Activated CD8-positive, alpha-beta memory T cell treated with anti-CD3 and anti-CD28 coated beads for 1 hour (primary cell): ENCODE measurements at places on chromosomes 1 and 21.

DNA sequence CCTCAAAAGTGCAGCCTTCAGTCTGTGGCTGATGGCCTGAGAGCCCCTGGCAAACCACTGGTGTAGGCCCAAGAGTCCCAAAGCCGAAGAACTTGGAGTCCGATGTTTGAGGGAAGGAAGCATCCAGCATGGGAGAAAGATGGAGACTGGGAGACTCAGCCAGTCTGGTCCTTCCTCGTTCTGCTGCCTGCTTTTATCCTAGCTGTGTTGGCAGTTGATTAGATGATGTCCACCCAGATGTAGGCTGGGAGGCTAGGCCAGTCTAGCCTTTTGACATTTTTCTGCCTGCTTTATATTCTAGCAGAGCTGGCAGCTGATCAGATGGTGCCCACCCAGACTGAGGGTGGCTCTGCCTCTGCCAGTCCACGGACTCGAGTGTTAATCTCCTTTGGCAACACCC, 1.1 kb upstream of the LYPD8 start:
- no peak for DNase-seq

DNA sequence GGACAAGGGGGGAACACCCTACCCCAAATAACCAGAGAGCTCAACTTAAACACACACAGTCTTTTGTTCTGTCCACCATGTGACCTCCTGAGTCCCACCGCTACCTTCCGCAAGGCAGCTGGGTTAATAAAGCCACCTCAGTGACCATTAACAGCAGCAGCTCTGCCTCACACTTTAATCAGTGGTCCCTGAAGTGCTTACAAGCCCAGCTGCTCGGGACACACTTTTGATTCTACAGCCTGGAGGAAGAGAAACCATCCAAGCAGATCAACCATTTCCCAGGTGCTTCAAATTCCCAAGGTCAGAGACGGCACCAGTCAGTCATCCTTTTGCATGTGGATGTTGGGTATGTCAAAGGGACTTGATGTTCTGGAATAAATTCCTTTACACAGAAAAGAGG, 70.1 kb downstream of the KCNJ15 start:
- DNase-seq: no peak

DNA sequence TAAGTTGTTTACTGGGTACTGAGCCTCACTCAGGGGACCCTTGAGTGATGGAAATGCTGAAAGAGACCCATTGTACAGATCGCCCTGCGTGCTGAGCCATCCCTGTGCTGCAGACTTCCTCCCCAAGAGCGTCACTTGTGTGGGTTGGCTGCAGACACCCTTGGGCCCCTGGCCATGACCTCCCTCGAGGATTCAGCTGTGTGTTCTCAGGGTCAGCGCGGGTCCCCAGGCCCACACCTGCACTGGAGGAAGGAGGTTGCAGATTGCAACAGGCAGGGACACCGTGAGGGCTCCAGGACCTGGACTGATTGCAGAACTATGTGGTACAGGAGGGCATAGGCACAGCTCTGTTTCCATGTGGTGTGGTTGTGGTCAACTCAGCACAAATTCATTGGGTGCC, 4.4 kb downstream of the SNAP47 start:
- no peak for DNase-seq

DNA sequence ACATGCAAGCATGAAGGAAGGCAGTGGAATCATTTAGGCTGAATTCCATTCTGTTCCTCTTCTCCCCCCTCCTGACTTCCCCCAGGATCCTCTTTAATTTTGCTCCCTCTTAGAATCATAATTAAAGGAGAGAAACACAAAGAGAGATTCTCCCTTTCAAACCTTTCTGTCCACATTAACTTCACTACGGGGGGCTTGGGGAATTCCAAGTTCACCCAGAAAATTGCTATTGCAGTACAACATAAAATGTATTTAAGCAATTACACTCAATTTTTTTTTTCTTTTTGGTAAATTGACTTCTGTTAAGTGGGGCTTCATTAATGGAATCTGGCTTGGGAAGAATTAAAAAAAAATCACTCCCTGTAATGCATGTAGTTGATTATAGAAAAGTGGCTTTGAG, 13.4 kb upstream of the HMGB4 start:
- DNase-seq: no peak

DNA sequence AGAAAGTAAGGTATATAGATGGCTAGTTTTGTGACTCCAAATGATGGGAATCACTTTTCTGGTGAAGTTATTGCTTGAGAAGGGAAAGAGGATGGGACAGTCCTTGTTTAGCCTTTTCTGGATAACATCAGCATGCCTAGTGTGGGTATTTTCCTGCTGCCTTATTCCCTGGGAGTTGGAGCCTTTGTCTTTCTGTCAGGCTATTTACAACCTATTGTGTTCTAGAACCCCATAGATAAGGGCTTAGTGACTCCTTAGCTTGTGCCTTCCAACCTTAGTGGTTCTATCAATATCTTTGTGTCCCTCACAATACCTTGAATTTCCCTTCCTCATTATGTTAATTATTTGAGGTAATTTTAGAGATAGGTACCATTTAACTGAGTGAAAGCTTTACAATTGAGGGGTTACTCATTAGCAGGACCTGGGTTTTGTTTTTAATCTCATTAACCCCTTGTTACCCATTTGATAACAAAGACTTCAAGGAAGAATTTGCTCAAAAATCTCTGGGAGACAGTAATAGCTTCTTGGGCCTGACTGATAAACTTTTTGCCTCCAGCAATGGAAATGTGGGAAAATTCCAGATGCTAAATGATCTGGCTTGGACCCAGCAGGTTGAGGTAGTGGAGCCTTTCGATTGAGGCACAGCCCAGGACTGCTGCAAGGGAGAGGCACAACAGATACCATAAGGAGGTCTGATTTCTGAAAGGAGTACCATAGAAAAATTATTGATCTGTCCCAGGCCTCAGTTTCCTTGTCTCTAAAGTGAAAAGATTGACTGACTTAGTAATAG, 49.0 kb downstream of the CACHD1 start:
- no peak for DNase-seq

DNA sequence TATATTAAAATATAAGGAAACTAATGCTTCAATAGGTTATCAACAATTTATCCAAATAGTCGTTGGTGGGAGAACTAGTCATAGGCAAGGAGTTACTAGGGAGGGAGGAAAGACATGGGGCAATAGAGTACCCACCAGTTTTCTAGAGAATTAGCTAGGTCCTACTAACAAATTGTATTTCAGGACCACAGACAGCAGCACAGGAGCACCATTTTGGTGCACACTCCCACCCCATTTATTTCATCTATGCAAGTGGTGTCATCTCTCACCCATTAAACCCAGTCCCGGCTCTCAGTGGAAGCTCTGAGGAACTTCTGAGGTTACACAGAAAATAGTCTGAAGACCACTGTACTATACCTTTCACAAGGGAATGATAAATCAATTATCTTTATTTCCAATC, 89.0 kb upstream of the BCAR3 start:
- DNase-seq: no peak

- no peak for DNase-seq
These were observed 230.3 kb upstream of the ESRRG start for GRCh38 chr1:216953495-216953894.

- no peak for DNase-seq
These were observed 1.8 kb downstream of the CCDC190 start for GRCh38 chr1:162859191-162859590.

GRCh38 chr1:89739013-89739843, 81.6 kb upstream of the LRRC8D start:
- no peak for DNase-seq

- DNase-seq: no peak
These were observed 1290.7 kb upstream of the ADGRL2 start for GRCh38 chr1:80509965-80510522.

DNA sequence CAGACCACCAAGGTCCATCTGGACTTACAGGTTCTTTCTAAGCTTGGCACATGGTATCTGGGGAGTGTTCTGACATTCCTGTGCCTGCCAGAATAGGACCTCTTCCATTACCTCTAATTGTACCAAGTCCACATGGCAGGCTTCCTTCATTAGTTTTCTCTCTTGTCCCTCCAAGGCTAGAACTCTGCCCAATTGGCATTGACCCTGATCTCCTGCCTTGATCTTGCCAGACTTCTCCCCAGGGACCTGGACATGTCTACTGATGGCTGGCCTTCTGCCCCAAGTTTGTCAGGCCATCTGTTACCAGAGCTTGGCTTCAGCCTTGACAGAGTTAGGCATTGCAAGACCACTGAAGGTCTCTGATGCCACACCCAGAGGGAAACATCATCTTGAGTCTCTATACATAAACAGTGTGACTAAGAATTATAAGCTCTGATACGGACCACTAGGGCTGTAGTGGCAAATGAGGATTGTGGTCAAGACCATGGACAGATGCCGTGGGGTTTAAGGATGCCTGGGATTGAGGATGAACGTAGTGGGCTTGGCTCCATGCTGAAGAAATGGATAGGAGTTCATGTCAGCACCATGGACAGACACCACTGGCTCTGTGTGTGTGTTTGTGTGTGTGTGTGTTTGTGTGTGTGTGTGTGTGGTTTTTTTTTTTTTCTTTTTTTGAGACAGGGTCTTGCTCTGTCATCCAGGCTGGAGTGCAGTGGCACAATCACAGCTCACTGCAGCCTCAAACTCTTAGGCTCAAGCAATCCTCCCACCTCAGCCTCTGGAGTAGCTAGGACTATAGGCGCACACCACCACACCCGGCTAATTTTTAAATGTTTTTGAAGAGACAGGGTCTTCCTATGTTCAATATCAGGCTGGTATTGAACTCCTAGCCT, 19.5 kb upstream of the PSMB2 start:
- no peak for DNase-seq

DNA sequence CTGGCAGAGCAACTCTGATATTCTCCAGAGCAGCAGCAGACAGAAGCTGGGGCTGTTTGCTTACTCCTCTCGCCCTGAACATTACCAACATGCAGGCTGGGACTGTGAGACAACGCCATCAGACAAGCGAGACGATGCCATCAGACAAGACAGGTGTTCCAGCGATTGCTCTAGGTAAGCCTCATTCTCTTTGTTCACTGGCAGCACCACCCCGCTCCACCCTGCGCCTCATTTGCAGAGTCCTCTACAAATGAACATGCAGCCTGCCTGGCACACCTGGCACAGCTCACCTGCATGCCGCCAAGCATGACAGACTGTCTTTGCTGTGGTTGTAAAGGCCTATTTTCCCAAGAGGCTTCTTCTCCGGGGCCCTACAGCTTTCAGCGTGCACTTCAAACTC, 346.2 kb downstream of the SMYD3 start:
- DNase-seq: no peak

DNA sequence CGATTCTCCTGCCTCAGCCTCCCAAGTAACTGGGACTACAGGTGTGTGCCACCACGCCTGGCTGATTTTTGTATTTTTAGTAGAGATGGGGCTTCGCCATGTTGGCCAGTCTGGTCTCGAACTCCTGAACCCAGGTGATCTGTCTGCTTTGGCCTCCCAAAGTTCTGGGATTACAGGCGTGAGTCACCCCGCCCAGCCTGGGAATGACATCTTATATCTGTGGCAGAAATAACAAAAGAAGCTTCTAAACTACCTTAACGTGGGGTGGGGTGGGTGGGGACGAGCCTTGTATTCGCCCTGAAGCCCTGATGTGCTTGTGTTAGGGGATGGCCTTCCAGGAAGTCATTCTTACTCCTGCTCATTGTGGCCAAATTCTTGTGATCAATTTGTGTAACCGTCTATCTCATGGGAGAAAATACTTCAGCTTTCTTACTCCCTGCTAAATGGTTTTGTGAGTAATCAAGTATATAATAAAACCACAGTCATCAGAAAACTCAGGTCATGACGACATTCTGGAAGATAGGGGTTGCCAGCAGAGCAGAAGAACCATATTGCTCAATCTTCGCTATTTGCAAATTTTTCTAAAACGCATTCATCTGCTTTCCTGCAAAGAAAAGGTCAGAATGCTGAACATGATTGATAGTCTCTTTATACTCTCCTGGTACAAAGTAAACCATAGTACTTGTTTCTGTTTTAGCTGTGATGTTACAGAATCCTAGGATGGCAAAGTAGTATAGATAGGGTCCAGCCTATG, 63.2 kb downstream of the DIRAS3 start:
- no peak for DNase-seq

DNA sequence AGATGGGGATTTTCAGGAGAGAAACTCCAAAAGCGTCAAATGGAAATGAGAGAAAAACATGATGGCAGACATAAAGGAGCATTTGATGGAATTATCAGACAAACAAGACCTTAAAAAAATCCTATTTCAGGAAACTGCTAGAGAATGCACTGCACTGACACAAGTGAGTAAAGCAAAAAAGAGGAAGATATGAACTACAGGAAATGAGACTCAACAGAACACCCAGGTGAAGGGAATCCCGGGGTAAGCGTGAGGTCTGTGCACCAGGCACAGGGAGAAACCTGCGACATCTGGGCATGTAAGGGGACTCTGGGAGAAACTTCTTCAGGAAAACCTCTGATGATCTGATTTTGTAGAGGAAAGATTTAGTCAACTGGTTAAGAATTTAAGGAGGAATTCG, 2.8 kb downstream of the TARBP1 start:
- DNase-seq: no peak
